ENCODE measurements at places on chromosomes 13 and 19. TPM values are rescaled to one million over a fixed set of nuclear protein-coding genes. Genes with fewer than 3 reads are reported as not detected.

HPN gene
- polyA plus RNA-seq, result not detected

GRCh38 chr13:99702687-99703319, 201.5 kb downstream of the TM9SF2 start:
- DNase-seq, result no peak

- no peak for DNase-seq
These were observed 8.9 kb upstream of the DGKH start for GRCh38 chr13:42039457-42039945.

ZNF506 gene
- polyA plus RNA-seq, result 7.2 TPM

DNA sequence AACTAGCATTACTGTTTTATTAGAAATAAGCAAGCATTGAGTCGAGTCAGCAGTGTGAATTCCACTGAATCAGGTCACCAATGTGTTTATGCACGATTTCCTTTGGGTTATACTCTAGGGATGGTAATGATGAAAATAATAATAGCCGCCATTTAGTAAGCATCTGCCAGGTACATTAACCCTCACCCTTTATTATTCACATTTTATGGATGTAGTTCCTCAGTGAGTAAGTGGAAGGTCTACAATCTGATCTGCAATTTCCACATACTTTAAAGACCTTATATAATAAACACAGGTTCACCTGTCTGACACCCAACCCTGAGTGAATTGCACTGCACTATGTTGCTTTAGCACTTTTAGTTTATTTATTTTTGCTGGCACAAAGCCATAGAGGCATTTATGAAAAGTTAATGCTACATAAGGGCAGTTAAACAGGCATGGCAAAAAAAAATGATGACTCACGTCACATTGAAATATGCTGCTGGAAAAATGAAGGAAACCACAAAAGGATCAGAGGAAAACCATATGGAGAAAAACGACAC, 122.4 kb downstream of the TRPC4 start:
- peak; percentile 12 for DNase-seq

- no peak for DNase-seq
These were observed 41.0 kb downstream of the RAP2A start for GRCh38 chr13:97475011-97475410.

GRCh38 chr13:96191367-96191766, 101.5 kb downstream of the HS6ST3 start:
- DNase-seq, result no peak

DNA sequence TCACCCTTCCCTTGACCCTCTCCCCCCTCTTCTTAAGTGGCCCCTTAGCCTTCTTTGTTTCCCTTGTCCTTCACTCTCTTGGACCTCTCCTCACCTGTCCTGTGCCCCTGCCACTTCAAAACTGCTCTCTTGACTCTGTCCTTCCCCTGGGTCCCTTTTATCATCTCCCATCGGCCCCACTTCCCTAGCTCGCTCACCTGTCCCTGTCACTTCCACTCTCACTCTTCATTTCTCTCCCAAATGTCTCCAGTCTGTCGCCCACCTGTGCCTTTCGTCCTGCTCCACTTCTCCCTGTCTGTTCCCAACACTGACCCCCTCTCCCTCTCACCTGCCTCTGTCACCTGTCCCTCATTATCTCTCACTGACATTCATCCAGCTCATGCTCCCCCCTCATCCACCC, 699 bp downstream of the IFNL1 start:
- DNase-seq, result no peak

- no peak for DNase-seq
These were observed 750 bp upstream of the GPR108 start for GRCh38 chr19:6737873-6738786.

ZNF418 gene
- polyA plus RNA-seq, result 2.5 TPM

DNA sequence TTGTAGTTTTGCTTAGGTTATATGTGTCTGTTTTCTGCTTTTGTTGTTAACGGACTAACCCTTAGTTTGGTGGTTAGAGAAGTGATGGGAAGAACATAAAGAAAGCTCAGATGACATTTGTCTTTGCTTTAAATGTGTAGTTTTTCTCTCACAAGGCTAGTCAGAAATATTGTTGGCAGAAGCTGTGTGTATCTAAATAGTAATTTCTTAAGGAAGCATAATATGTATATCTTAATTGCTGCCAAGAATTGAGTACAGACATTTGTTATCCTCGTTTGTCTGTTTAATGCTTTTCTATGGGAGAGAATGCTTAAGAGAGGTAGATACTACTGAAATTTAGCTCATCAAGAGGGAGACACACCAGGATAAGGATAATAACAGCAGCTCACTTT, 2.7 kb downstream of the RGCC start:
- DNase-seq, result no peak

AP2A1 gene
- 82.1 TPM for polyA plus RNA-seq

DNA sequence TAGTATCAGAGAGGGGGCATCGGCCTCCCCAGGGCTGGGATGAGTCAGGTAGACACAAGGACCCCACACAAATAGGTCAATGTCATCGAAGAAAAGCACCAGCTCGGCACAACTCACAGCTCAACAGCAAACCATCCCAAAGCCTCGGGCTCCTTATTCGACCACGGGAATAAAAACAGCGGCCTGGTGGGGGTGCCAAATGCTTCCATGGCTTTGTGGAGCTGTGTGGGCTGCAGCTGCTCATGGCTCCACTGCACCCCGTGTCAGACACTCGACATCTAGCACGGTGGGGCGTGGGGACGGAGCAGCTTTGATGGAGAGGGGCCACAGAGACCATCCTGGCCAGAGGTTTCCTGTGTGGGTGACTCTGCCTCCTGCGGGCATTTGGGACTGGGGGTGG, 212.5 kb upstream of the SOX1 start:
- no peak for DNase-seq

GRCh38 chr19:38551450-38551813, 66.3 kb downstream of the MAP4K1 start:
- DNase-seq, result no peak

DNA sequence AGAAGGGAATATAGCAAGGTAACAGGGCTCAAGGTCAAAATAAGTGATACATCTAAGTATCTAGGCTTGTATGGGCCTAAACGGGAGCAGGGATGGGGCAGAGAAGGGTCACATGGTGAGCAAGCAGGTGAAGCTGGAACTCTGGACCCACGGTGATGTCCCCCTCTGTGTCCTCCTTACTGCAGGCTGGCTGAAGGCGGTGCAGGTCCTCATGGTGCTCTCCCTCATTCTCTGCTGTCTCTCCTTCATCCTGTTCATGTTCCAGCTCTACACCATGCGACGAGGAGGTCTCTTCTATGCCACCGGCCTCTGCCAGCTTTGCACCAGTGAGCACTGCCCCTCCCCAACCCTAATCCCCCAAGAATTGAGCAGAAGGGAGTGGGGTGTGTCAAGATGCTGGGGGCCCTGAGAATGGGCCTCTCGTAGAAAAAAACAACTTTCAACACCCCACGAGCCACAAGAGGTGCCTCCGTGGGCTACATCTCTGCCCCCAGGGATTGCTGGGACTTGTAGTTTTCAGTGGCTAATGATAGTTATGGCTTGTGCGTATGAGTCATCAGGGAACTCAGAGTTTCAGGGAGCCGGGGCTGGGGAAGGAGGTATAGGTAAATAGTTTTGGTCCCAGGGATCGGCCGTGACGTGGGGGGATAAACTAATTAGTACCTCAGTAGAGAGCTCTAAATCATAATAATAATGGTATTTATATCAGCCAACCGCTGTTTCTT, 4.0 kb downstream of the EMP3 start:
- DNase-seq, result no peak

DNA sequence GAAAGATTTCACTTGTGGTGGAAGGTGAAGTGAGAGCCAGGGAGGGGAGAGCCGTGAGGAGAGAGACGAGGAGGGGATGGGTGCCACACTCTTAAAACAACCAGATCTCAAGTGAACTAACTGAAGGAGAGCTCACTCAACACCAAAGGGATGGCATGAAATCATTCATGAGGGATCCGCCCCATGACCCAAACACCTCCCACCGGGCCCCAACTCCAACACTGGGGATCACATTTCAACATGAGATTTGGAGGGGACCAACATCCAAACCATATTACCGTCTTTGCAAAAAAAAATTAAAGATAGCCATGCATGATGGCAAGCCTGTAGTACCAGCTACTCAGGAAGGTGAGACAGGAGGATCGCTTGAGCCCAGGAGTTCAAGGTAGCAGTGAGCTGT, 34.9 kb upstream of the POP4 start:
- no peak for DNase-seq

- DNase-seq, result no peak
These were observed 1793.2 kb upstream of the PCDH20 start for GRCh38 chr13:63208826-63209225.

NCR1 gene
- polyA plus RNA-seq, result not detected

GRCh38 chr13:44617648-44618047, 41.5 kb upstream of the TSC22D1 start:
- DNase-seq, result no peak
